ENCODE measurements at places on chromosomes 4 and X. TPM values are rescaled to one million over a fixed set of nuclear protein-coding genes. Genes with fewer than 3 reads are reported as not detected.

CISD2 gene
- 20.3 TPM for total RNA-seq

LGI2 gene
- not detected for total RNA-seq

GLRA3 gene
- not detected for total RNA-seq

RENBP gene
- 9.8 TPM for total RNA-seq

BRS3 gene
- not detected for total RNA-seq

CLCN4 gene
- 14.0 TPM for total RNA-seq

LINC00632 gene
- under 0.01 TPM for total RNA-seq

Measured in vein endothelial cell (primary cell).